CD4-positive, alpha-beta T cell treated with Interleukin-4 for 1 hour (primary cell): ENCODE measurements at places on chromosomes 7 and 10.

DNA sequence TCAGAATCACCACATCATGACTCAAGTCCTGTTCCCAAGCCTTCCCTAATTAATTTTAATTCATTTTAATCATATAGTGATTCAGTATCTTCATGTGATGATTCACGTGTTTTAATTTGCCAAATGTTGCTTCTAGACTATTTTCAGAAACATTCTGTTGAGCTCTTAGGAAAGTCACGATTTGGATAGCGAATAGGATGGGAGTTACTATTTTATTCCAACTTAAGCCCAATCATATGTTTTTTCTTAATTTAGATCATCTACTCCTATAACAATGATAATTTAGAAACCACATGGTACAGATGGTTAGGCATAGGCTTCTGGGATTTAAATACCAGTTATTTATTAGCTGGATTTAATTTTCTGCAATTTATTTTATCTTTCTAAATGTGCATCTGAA, 49.1 kb downstream of the RAPGEF5 start:
- no peak for DNase-seq

- DNase-seq: no peak
Observed at GRCh38 chr7:125255810-125256209, 326.2 kb upstream of the POT1 start.

DNA sequence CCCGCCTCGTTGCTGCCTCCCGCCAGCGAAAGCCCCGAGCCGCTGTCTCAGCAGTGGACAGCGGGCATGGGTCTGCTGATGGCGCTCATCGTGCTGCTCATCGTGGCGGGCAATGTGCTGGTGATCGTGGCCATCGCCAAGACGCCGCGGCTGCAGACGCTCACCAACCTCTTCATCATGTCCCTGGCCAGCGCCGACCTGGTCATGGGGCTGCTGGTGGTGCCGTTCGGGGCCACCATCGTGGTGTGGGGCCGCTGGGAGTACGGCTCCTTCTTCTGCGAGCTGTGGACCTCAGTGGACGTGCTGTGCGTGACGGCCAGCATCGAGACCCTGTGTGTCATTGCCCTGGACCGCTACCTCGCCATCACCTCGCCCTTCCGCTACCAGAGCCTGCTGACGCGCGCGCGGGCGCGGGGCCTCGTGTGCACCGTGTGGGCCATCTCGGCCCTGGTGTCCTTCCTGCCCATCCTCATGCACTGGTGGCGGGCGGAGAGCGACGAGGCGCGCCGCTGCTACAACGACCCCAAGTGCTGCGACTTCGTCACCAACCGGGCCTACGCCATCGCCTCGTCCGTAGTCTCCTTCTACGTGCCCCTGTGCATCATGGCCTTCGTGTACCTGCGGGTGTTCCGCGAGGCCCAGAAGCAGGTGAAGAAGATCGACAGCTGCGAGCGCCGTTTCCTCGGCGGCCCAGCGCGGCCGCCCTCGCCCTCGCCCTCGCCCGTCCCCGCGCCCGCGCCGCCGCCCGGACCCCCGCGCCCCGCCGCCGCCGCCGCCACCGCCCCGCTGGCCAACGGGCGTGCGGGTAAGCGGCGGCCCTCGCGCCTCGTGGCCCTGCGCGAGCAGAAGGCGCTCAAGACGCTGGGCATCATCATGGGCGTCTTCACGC, 825 bp downstream of the ADRB1 start:
- DNase-seq: no peak

DNA sequence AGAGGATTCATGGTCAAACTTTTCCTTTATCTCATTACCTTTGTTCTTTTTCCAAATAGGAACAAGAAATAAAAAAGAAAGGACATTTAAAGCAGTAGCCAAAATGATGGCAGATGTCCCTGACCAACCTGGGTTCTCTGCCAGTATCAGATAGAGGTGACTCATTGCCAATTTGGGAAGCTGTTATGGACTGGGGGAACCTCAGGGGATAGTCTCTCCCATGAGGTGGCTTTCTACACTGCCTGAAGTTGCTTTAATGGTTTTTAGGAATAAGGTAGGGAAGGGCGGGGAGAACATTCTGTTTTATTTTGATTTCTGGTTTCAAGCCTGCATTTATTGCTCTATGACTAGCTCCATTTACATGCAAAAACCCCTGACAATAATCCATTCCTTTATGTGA, 457.9 kb upstream of the TPK1 start:
- DNase-seq: no peak

DNA sequence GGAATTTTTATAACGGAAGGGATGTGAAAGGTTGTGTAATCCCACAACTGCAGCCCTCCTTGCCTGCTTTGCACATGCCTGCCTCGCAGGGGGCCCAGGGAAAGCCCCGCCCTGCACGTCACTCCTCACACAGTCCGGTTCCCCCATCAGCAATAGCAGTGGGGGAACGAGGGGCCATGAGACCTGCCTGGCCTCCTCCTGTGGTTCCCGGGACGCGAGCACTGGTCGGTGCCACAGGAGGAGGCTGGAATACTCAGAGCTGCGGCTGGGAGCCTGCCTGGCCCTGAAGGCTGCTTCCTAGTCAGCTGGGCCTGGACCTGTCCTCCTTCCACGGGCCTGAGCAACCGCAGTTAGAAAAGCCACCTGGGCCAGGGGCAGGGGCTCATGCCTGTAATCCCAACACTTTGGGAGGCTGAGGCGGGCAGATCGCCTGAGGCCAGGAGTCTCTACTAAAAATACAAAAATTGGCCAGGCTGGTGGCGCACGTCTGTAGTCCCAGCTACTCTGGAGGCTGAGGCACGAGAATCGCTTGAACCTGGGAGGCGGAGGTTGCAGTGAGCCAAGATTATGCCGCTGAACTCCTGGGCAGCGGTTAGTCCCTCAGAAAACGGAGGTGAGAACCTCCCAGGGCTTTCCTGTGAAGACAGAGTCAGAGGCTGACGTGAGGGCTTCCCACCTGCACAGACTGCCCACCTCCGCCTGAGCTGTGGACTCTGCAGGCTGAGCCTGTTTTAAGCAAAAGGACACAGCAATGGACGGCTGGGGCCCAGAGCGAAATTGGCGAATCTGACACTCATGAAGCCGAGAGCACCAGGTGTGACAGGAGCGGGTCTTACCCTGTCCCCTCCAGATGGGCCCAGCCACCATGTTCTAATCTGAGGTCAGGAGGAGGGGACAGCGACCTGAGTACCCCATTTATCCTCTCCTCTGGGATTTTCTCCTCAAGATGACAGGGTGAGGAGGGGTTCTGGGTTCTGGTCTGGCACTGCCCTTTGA, 52.9 kb downstream of the VIPR2 start:
- no peak for DNase-seq

DNA sequence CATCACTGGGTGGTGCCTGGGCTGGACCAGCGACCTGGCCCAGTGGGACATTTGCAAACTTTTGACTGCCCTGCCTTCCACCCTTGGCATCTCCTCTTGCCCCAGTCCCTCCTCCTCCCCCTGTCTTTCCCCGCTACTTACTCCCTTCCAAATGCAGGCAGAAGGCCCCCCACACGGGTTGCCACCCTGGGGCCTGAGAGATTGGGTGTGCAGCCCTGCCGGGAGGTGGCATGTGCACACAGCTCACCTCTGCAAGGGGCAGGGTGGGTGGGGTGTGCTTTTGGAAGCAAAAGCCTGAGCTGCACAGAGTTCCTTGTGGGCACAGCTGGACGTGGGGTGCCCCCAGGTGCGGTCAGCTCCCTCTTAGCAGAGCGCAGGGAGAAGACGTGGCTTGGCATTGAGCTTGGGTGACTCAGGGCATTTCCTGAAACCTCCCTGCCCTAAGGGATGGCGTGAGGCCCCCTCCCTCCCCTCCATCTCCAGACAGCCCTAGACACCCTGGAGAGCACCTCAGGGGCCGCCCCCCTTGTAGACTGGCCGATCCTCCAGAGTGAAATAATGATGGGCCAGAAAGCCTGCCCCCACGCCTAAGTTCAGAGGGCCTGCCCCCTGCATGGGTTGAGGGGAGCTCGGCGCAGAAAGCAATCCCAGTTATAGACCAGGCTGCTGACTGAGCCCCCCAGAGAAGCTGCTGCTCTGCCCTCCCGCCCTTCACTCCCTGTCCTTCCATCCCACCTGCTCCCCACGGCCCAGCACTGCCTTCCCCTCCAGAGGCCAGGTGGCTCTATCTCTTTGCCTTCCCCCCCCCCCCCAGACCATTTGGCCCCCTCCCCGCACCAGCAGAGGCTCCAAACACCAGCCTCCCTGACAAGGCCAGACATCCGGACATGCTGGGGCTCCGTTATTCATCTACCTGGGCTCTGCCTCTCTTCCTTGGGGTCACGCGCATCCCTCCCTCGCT, 2.3 kb upstream of the SHH start:
- DNase-seq: no peak

DNA sequence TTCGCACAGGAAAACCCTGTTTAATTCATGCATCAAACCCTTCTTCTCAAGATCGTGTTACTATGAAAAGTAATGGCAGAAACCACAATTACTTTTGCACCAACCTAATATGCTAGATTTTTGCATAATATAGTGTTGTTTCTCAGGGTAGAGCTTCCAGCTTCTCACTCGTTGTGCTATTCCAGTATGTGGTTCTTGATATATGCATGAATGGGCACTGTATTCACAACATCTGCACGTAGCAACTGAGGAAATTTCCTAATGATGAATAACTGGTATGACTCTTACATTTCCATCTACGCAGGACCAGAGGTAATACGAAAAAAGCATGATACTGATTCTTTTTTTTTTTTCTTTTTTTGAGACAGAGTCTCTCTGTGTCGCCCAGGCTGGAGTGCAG, 326.6 kb upstream of the GALNT17 start:
- DNase-seq: no peak

GRCh38 chr7:135933509-135934188, 43.5 kb downstream of the MTPN start:
- DNase-seq: no peak

- no peak for DNase-seq
Observed at GRCh38 chr7:43855176-43855575, 14.1 kb downstream of the MRPS24 start.

- no peak for DNase-seq
Observed at GRCh38 chr10:99700649-99701048, 31.3 kb downstream of the COX15 start.

DNA sequence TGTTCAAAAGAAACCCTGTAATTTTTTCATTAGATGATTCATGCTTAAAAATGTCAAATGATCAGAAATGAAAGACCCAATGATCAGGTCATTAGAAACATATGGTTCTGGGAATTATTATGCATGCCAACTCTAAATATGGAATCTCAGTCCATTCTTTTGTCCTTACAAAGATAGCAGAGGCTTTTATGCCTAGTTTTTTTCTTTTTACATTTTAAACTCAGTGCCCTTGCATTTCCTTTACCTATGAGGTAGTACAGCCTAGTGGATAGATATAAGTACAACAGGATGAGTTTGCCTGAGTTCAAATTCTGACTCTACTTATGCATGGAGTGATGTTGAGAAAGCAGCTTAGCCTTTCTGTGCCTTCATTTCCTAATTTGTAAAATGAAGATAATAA, 392.9 kb downstream of the SUGCT start:
- no peak for DNase-seq

- no peak for DNase-seq
Observed at GRCh38 chr10:78292982-78293865, 259.6 kb downstream of the RPS24 start.

DNA sequence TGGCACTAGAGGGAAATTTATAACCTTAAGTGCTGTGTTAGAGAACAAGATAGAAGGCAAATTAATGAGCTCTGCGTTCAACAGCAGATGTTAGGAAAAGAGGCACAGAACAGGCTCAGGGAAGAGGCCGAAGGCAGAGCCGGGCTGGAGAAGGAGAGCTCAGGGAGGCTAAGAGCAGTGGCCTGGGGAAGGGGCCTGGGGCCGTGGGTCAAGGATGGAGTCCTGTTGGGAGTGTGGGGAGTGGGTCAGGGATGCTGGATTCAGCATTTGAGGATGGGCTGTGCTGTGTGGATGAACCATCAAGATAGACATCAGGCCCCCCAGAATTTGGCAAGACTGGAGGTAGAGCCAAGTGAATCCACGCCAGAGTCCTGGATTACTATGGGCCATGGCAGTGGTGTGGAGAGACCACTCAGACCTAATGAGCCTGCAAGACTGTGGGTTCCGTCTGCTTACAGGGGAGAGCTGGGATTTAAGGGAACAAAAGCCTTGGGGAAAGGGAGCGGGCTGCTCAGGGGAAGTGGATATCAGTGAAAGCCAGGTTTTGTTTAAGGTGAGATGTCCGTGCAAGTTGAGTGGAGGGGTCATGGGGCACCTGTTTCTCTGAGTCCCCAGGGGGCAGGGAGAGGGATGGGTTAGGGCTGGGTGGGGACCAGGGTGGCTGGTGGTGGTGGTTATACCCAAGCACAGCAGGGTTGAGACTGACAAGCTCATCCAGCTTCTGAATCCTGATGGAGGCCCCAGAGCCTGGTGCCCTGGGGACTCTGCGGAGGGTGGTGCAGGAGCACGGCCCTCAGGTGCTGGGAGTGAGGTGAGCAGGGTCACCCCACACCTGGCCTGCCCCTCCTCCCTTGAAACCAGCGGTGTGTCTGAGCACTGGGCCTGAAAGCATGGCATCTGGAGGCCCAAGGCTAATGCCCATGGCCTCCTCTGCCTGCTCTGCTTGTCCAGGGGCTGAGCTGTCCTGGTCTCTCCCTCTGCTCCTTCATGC, 101.7 kb downstream of the BMS1 start:
- DNase-seq: no peak

- peak; percentile 42 for DNase-seq
Observed at GRCh38 chr10:80493522-80494051, 39.5 kb downstream of the TSPAN14 start.

DNA sequence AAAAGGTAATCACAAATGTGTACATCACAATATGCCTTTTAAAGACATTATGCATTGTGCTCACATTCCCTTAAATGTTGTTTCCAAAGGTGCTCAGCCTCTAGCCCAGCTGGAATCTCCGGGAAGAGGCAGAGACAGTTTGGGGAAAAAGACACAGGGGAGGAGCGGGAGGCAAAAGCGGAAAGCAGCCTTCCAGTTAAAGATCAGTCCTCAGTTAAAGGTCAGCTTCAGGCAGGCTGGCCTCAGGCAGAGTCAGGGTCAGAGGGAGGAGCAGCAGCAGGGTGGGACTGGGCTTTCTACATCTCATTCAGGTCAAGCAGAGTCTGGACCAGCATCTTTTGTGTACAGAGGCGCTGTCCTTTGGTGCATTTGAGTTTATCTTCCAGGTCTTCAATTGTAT, 18.6 kb downstream of the ST7 start:
- no peak for DNase-seq

DNA sequence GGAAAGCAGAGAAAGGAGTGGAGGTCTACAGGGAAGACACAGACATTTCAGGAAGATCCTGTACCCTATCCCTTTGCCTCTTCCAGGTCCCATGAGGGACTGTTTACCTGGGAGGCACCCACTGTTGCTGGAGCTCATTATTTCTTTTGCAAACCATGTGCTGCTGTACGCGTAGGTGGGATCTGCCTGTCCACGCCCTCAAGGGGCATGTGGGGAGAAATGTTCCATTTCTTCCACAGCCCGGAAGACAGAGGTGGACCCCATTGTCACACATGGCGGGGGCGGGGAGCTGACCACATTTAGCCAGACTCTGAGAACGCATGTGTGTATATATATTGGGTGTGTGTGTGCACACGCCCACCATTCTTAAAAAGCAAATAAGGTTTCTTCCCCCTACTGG, 2.0 kb downstream of the PLXNA4 start:
- no peak for DNase-seq

DNA sequence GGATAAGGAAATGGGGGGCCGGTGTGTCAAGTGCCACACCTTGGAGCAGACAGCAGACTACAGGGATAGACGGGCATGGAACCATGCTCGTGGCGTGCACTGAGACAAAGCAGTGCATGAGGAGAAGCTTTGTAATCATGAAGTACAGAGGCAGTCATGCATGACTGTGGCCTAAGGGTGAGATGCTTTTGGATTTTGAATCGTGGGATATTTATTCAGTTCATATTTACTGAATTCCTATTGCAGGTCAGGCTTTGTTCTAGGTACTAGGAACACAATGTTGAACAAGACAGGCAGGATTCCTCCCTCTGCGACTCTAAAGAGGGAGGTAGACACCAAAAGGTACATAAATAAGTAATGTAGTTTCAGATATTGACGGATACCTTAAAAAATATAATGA, 597.6 kb downstream of the PARD3 start:
- DNase-seq: no peak
